Globus pallidus (tissue), 1 donor: ENCODE measurements at places on chromosomes 1 and 21.

DNA sequence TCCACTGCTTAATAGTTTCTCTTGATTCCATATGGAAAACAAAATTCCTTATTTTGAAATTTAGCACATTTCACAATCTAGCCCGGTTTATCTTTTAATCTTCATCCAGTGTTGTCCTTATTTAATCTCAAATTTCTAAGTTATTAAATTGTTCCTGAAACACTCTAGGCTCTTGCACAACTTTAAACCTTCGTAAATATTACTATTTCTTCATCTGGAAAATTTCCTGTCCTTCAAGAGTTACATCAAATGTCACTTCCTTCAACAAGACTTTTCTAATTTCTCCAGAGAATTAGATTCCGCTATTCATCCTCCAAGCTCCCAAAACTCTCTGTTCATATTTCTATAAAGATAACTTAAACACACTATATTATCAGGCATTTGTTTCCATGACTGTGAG is 6.5 kb downstream of the FMO5 start:
- no peak for DNase-seq

GRCh38 chr1:103513711-103514110 is 11.8 kb upstream of the RNPC3 start:
- DNase-seq: no peak

DNA sequence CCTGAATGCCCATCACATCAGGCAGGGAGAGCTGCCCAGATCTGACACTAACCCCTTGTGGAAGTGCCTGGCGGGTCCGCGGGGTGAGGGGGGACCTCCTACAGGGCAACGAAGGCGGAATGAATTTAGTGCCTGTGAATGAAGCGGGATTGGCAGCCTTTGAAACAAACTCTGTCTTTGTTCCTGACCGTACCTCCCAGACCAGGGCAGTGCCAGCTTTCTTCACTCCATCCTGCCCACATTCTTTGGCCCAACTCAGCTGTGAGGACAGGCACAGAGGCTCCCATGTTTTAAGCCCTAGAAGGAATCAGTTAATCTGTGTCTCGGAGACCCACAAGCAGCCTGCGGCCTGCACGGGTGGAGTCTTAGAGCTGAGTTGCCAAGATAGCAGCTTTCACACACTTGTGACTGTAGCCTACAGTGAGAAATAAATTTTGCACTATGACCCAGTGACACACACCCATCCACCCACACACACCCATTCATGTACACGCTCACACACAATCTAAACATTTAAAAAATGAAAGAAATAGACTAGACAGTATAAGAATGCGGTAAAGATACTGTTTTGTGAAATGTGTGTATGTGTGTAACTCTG is 60.1 kb upstream of the USP24 start:
- DNase-seq: peak; percentile 60

DNA sequence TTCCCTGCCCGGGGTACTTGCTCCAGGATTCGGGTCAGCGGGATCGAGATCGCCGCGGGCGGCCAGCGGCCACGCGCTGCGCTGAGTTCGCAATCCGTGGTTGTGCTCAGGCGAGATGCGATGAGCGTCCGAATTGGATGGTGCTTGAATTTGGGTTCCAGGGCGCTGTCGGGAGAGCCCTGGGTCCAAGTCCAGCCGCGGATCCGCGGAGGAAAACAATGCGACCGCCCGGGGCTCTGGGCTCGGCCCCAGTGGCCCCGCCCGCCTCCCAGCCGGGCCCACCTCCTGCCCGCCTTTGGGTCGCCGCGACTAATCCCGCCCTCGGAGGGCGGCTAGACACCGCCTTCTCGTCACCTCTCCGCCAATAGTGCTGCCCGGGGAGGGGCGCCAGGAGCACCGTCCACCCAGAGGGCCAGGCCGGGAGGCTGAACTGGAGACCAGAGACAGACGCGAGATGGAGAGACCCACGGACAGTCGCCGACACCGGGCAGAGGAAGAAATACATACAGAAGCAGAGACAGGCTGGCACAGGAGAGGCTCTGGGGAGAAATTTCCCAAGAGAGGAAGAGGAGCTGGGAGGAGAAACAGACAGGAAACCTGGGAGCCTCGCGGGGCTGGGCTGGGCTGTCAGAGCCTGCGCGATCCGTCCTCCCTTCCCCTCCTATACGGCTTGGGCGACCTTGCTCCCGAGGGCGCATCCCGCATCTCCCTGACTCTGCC is at the start of gene SEMA6C:
Gene SEMA6C (minus strand): TSS at position 220 of the 720 bp plus-strand sequence. CDS start 4,010 bp downstream, outside the sequence.
- DNase-seq: peak; percentile 95
